ENCODE measurements at places on chromosomes 16 and 17.

- DNase-seq: no peak
Measured at GRCh38 chr17:63948521-63948920, 16.4 kb upstream of the CD79B start.

- DNase-seq: no peak
Measured at GRCh38 chr17:28324267-28324745, 5.3 kb downstream of the TMEM97 start.

DNA sequence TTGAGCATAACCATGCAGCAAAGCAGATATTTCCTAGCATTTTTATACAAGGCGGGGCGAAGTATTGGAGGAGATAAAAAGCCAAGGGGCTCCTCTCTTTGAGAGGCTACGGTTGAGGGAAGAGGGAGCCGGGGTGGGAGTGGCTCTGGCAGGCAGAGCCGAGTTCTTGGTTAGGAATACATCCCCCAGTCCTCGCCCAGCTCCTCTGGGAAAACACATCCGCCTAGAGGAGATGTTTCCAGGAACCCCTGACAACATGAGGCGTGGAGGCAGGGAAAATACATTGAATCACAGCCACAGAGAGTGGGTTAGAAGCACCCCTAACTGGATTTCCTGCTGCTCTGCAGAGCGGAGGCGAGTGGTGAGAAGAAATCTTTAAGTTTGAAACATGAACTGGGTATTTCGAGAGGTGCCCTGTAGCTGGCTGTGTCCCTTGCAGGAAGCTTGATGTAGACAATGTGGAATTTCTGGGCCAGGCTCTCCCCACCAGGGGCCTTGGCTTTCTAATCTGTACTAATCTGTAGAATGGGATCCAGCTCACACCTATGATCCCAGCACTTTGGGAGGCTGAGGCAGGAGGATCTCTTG is 27.3 kb downstream of the TTYH2 start:
- no peak for DNase-seq

DNA sequence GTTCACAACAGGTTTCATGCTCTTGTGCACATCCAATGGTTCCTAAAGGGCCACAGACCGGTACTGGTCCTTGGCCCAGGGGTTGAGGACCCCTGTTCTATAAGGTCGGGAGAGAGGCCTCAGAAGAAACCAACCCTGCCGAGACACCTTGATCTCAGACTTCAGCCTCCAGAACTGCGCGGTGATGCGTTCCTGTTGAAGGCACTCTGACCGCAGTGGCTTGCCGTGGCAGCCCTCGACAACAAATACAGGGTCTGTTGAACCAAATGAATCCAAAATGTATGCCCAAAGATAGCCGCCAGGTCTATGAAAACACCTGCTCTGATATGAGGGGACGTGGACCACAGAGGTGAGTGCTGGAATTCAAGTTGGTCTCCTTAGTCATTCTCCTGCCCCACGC is 389.8 kb downstream of the SEC14L1 start:
- DNase-seq: no peak

- DNase-seq: no peak
Measured at GRCh38 chr17:57557834-57558681, 187.0 kb downstream of the CCDC182 start.

- DNase-seq: no peak
Measured at GRCh38 chr17:43013296-43013695, 6.7 kb downstream of the IFI35 start.

- no peak for DNase-seq
Measured at GRCh38 chr17:56929362-56929969, 15.6 kb upstream of the TRIM25 start.

DNA sequence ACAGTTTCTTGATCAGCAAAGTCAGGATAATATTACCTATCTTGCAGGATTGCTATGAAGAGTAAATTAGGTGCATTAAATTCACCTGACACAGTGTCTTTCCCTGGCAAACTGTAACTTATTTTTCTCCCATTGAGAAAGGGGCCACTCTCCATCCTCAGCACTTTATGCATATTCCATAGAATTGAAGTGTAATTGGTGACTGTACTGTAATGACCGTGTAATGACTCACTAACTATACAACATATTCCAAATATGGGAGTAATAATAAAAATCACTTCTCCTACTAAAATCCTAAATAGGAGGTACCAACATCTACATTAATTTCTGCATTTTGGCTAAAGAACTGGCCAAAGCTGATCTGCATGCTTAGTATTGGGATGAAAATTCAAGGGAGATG is 141.9 kb upstream of the NOG start:
- DNase-seq: no peak

DNA sequence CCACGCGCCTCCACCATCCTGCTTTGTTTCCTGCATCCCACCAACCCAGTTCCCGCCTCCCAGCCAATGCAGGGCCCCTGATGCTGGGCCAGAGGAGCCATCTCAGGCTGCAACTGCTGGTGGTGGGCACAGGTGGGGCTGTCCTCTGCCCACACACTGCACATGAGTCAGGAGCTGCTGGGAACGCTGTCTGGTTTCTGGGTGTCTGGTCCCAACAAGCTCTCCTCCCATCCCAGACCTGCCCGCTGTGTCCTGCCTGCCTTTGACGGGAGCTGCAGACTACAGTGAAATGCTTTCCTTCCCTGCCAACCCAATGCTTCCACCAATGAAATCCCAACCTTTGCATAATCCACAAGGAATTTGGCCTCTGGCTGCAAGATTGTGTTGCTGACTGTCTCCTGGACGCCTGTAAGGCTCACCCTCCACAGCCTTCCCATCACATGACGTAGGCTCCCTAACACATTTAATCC is 98.9 kb downstream of the N4BP1 start:
- no peak for DNase-seq

DNA sequence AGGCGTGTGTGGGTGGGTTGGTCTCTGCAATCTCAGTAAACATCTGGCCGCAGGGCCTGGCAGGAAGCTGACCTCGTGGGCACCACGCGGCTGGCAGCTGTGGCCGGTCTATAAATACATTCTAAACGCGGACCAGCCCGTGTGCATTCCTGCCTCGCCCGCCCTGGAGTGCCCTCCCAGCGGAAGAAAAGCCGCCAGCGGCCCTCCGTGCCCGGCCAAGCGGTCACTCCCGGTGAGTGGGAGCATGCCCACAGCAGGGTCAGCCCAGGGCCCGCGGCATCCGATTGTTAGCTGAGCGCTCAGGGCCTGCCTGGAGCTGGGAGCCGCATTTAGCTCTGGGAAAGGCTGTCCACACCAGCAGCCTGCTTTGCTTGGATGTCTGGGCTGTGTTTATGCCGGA is 10.3 kb downstream of the ZNF469 start:
- DNase-seq: no peak

GRCh38 chr16:67407176-67407787 is 9.0 kb downstream of the ZDHHC1 start:
- DNase-seq: no peak

GRCh38 chr17:5832886-5833285 is 237.3 kb upstream of the WSCD1 start:
- DNase-seq: no peak

- no peak for DNase-seq
Measured at GRCh38 chr16:31501226-31501965, 6.8 kb downstream of the RUSF1 start.

DNA sequence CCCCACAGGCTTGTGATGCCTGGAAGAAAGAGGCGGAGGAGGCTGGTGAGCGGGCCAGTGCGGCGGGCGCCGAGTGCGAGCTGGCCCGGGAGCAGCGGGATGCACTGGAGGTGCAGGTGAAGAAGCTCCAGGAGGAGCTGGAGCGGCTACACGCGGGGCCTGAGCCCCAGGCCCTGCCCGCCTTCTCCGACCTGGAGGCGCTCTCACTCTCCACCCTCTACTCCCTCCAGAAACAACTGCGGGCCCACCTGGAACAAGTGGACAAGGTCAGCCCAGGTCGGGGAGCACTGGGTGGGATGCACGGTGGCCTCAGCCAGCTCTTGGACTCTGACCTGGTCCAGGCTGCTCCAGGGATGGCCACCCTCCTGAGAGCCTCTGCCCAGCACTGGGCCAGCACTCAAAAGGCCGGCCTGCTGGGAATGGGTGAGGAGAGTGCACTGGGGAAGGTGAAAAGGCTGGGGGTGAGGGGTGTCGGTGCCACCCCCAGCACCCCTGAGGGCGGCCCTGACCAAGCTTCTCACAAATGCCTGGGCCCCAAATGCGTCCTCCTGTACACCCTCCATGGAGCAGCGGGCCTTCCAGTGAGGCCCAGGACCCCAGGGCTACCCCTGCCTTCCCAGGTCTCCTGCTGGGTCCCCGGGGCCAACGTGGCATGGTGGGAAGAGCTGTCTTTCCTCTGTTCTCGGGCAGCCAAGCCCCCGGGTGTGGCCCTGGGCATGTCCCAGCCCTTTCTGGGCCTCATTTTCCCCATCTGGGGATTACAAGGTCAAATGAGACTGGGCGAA is 20.8 kb downstream of the UNC13D start:
- no peak for DNase-seq

DNA sequence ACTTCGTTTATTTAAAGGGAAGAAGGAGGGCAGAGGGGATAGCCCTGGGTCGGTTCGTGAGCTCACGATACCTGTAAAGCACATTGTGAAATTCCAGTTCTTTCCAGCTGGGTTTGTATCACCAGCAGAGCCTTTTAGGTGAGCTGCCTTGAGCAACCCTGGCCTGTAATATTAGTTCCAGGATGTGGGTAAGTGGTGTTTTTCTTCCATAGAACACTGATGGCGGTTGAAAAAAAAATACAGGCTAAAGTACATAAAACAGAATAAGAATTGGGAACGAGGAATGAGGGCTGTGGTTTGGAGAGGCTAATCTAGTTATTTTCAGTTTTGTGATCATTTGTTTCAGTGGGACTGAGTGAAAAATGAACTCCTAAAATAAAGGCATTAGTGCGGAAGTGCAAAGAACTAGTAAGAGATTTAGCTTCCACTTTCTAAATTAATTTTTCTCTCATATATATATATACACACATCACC is 20.6 kb downstream of the HS3ST3B1 start:
- no peak for DNase-seq

DNA sequence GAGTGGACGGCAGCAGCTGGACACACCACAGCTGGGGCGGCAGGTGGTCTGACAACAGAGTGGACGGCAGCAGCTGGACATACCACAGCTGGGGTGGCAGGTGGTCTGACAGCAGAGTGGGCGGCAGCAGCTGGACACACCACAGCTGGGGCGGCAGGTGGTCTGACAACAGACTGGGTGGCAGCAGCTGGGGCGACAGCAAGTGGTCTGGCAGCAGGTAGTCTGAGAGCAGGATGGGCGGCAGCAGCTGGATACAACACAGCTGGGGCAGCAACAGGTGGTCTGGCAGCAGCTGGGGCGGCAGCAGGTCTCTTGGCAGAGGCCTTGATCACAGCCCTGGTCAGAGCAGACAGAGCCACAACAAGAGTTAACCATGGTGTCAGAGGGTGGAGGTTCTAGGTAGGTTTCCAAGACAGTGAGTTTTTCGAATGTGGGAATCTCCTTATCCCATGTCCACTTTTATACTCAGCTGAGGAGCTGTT is at the start of gene KRTAP4-1:
KRTAP4-1 (minus strand) TSS at position 432 of the 482 bp plus-strand sequence; CDS start at position 375, 57 bp downstream.
- no peak for DNase-seq

- no peak for DNase-seq
Measured at GRCh38 chr17:49939318-49939717, 29.7 kb upstream of the DLX4 start.

DNA sequence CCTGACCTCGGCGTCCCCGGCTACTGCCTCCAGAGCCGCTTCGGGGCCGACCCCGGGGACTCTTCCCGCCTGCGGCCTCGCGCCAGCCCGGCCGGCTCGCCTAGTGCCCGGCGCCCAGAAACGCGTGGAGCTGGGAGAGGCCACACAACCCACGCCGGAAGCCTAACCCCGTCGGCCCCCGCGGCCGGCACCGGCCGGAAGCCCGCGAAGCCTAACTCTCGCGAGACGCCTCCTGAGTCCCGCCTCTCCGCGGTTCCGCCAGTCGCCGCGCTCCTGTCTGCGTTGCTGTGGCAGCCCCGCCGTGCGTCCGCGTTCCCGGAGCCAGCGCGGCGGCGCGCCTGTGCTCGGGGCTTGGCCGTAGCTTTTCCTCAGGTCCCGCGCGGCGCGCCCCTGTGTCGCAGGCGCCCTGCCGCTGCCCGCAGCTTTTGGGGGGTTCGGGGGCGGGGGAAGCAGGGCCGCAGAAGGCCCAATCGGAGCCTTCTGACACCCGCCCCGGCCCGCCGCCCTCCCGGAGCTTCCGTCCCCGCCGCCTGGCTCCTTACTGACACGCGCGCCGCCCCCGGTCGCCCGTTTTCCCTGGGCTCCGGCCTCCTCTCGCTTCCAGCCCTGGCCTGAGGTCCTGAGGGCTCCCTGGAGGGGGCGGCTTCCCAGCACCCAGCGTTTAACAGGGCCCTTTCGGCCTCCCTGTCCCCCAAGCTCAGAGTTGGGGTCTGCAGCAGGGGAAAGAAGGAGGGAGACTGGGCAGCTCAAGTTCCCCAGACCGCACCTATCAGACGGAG is 21.7 kb downstream of the NPTX1 start:
- DNase-seq: peak; percentile 60

- DNase-seq: no peak
Measured at GRCh38 chr17:16191604-16192003, 23.7 kb downstream of the NCOR1 start.

All from cortex of kidney (tissue), 1 donor.